ENCODE measurements at places on chromosomes 7 and 10.

DNA sequence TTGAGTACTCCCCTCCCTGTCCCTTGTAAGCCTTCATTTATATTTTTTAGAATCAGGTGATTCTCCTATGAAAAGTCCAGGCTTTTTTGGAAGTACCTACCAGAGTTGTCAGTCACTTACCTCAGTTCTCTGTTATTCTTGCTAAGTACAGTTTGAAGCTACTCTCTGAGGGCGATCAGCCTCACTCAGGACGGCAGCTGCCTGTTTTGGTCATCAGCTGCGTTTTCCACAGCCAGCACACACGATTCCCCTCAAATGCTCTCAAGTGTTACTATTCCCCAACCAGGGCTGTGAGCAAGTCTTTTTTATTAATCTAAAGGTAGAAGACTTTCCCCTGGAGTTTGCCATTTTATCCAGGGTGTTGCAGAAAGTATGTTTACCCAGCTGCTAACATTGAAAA is 328.6 kb downstream of the SUGCT start:
- no peaks in the 10 kb centered on the region for H3K27me3 ChIP-seq
- no peaks in the 10 kb centered on the region for H3K4me1 ChIP-seq
- no peak overlapping the region for H3K4me3 ChIP-seq
- no peak for DNase-seq

DNA sequence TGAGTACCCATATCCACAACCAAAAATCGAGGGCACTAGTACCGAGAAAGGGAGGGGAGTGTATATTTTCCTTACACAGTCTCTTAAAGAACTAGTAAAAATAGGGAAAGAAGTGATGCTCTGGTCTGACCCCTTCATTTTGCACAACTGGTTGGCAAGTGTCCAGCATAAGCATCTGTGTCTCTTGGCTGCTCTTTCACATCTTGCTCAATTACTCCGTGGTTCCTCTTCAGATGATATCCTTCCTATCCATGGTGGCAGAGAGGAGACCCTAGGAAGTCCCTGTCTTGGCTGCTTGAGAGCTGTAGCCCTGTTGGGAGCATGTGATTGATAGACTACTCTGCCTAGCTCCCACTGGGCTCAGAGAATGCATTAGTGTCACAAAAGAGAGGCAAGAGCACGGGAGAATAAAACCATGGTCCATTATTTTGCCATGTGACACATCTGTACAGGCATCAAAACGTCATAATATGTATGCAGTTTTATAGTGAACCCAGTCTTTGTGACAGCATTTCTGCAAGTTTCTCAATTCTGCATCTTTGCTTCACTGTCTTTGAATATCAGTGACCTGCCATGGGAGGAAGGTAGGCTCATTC is 111.8 kb upstream of the ANKRD1 start:
- no peak overlapping the region for H3K4me3 ChIP-seq
- no peak for DNase-seq
- H3K27me3 ChIP-seq = no peaks in the 10 kb centered on the region
- H3K4me1 ChIP-seq = peaks cover 11% of the 10 kb centered on the region

DNA sequence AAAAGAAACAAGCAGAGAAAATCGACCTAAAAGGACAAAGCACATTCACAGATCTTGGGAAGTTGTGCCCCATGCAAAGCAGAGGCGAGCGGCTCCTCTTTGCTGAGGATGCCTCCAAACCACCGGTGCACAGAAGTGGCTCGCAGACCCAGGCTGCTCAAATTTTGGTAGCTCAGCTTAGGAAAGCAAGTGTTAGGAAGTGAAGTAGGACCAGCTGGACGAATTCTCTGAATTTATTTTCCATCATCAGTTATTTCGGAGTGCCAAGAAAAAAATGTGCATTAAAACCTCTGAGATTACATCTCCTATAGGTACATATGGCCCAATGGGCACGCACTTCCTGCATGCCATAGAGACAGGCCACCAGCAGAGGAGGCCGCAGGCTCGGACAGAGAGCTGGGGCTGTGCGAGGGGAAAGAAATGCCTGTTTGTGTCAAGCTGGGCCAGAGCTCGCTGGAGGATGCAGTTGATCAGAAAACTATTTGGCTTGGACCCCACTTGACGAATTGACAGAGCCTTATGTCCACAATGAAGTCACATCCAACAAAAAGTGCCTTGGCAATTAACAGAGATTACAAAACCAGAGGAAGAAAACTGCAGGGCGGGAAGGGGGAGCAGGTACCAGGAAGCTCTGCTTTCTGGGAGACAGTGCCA is 122.3 kb upstream of the LYZL2 start:
- peak overlapping the region; percentile 73 for H3K27ac ChIP-seq
- H3K4me3 ChIP-seq = no peak overlapping the region
- no peaks in the 10 kb centered on the region for H3K36me3 ChIP-seq
- no peaks in the 10 kb centered on the region for H3K27me3 ChIP-seq

- DNase-seq = no peak
- no peak overlapping the region for H3K4me3 ChIP-seq
- no peaks in the 10 kb centered on the region for H3K4me1 ChIP-seq
Observed at GRCh38 chr7:27799212-27799611, 59.2 kb downstream of the TAX1BP1 start.

GRCh38 chr7:118615-119391 is 73.6 kb upstream of the FAM20C start:
- no peak for DNase-seq
- peaks cover 10% of the 10 kb centered on the region for H3K4me1 ChIP-seq
- H3K27me3 ChIP-seq = peaks cover 12% of the 10 kb centered on the region
- H3K27ac ChIP-seq = no peak overlapping the region
- H3K4me3 ChIP-seq = no peak overlapping the region

GRCh38 chr10:727162-727790 is 37.8 kb upstream of the DIP2C start:
- no peak overlapping the region for H3K27ac ChIP-seq
- no peaks in the 10 kb centered on the region for H3K4me1 ChIP-seq
- H3K27me3 ChIP-seq = peaks cover 7% of the 10 kb centered on the region
- DNase-seq = no peak
- no peak overlapping the region for H3K4me3 ChIP-seq

DNA sequence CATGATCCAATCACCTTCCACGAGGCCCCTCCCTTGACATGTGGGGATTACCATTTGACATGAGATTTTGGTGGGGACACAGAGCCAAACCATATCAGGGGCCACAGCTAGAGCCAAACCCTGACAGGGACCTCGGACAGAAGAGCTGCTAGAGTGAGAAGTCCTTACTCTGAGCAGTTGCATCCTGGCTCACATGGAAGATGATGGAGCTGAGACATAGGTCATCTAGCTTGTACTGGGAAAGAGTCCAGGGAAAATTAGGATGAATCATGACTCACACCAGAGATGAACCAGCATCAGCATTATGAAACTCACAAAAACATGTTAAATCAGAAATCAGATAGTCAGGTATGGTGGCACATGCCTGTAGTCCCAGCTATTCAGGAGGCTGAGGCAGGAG is 12.8 kb upstream of the FMC1 start:
- no peak overlapping the region for H3K27ac ChIP-seq
- H3K4me1 ChIP-seq = no peaks in the 10 kb centered on the region
- H3K36me3 ChIP-seq = no peaks in the 10 kb centered on the region
- H3K27me3 ChIP-seq = no peaks in the 10 kb centered on the region
- H3K4me3 ChIP-seq = no peak overlapping the region
- no peak for DNase-seq

DNA sequence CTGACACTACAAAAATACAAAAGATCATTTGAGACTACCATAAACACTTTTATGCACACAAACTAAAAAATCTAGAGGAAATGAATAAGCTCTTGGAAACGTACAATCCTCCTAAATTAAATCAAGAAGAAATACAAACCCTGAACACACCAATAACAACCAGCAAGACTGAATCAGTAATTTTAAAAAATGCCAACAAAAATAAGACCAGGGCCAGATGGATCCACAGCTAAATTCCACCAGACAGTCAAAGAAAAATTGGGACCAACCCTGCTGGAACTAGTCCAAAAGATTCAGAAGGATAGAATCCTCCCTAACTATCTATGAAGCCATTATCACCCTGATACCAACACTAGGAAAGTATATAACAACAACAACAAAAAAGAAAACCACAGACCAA is 277.4 kb downstream of the AGMO start:
- H3K36me3 ChIP-seq = no peaks in the 10 kb centered on the region
- DNase-seq = no peak
- H3K4me3 ChIP-seq = no peak overlapping the region
- H3K4me1 ChIP-seq = peaks cover 9% of the 10 kb centered on the region
- H3K27me3 ChIP-seq = no peaks in the 10 kb centered on the region

- no peaks in the 10 kb centered on the region for H3K27me3 ChIP-seq
- DNase-seq = no peak
- H3K4me1 ChIP-seq = peaks cover 2% of the 10 kb centered on the region
- H3K4me3 ChIP-seq = no peak overlapping the region
- H3K36me3 ChIP-seq = no peaks in the 10 kb centered on the region
Observed at GRCh38 chr10:30124704-30125103, 65.3 kb upstream of the JCAD start.
